ENCODE measurements at places on chromosomes 6 and 20.

- no peak for DNase-seq
These were observed 49.3 kb downstream of the CD83 start for GRCh38 chr6:14166839-14167238.

DNA sequence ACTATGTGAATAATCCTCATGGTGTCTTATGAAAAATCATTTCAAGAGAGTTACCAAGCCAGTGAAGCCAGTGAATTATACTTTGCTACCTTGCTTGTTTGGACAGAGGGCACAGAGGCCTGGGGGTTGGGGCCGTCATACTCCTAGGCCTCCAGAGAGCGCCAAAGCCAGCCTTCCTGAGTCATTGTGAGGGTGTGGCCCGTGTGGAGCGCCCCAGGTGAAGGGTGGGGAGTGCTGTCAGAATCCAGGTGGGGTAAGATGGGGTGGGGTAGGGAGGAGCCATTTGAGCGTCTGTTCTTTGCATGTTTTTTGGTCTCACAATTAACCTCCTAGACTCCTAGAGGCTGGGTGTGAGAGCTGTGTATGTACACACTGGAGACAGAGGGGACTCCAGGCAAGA lies 71.1 kb downstream of the PERP start:
- no peak for DNase-seq

DNA sequence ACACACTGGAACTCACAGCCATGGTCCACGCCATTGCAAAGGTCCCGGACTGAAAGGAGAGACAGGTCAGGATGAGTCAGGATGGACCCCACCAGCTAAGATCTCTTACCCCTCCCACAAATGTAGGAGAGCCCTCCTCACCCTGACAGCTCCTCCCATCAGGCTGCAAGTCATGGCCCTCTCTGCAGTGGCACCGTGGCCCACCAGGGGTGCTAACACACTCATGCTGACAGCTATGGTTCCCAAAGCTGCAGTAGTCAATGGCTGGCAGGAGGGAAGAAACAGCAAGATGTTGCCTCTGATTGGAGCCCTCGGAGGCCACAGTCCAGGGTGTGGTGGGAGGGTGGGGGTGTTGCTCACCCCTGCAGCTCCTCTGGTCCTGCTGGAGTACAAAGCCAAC lies 5.7 kb upstream of the RBPJL start:
- DNase-seq = peak; percentile 14

DNA sequence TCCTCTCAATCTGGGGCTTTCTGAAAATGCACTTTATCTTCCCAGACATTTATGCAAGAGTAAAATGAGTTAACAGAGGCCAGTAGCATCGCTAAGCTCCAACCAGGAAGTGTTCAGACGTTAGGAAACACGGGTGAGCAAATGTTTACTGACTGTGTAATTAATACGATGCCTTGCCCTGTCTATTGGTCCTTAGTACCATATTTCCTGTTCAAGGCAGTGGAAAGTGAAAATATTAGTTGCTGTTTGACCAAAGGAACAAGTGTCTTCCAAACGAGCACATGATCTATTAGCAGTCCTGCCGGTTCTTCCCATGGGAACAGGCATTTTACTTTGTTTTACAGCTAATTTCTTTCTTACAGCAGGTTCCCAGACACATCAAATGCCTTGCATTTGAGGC lies 311.1 kb upstream of the JAG1 start:
- no peak for DNase-seq

- no peak for DNase-seq
These were observed 30.1 kb downstream of the TMEM74B start for GRCh38 chr20:1154691-1155090.

DNA sequence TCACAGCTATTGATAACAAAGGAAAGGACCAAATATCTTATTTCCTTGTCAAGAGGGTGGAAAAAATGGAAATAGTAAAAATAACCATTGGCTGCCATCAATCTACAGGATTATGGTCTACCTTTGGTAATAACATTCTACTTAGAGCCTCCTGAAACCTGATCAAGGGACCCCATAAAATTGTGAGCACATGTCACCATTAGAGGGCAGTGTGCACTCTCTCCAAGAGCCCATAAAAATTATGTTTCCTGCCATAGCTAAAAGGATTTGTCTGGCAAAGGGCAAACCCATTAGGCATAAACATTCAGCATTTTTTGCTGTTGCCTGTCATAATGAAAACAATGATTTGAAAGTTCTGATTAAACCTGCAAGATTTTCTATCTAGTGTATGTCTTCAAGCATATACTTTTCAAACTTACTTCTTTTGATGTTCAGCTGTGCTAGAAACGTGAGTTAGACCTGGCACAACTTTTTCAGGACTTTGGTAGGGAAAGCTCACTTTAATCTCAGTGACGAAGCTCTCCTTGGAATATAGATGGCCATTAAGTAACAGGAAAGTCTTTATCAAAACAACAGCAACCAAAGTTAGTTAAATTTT lies 120.7 kb upstream of the ZFP64 start:
- DNase-seq = peak; percentile 29

DNA sequence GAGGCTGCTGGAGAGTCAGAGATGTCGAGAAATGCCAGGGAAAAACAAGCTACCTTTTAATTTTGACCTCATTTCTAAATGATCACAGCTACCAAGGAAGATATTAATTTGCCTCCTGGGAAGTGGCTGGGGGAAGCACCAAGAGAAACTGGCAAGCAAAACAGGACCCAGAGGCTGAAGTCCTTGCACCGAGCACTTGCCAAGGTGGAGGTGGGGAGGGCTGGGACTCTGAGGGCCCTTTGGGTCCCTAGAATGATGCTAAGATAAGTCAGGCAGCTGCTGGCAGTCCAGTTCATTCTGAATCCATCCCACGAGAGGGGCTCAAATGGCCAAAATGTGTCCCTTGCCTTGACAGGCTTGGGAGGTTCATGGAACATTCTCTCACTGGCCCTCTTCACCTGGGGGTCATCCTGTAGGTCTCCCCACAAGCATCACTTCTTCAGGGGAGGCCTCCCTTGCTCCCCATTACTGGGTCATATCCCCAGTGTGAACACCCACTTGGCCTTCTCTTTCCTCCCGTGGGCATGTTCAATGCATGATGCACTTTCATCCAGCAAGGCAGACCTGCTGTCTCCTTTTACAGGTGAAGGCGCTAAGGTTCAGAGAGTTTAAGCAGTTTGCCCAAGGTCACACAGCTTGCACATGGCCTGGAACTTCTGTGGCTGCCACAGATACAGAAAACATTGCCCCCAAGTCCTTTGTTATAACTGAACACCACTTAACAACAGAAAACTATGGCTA lies 39.1 kb upstream of the BLCAP start:
- no peak for DNase-seq

DNA sequence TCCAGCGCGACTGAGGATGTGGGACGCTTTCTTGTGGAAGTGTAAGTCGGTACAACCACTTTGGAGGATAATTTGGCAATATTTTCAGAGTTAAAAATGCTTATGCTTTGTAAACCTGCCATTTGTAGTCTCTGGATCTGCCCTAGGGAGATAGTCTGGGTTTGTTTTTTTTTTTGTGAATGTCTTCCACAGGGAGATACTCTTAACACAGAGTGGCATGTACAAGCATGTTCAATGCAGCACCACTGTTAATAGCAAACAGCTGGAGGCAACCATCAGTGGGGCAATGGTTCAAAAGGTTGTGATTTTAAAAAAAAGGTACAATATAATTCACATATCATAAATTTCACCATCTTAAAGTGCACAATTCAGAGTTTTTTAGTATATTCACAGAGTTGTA lies 22.4 kb downstream of the SLC9A8 start:
- no peak for DNase-seq

- DNase-seq = no peak
These were observed 123.0 kb downstream of the UTRN start for GRCh38 chr6:144408161-144408560.

- no peak for DNase-seq
These were observed 69.3 kb downstream of the CLIC5 start for GRCh38 chr6:45946352-45946751.

- no peak for DNase-seq
These were observed 207.5 kb downstream of the CLIC5 start for GRCh38 chr6:45808042-45808645.

GRCh38 chr20:32796383-32796948 lies 23.3 kb upstream of the MAPRE1 start:
- DNase-seq = no peak

- no peak for DNase-seq
These were observed 195.2 kb upstream of the PROKR2 start for GRCh38 chr20:5511930-5512329.

DNA sequence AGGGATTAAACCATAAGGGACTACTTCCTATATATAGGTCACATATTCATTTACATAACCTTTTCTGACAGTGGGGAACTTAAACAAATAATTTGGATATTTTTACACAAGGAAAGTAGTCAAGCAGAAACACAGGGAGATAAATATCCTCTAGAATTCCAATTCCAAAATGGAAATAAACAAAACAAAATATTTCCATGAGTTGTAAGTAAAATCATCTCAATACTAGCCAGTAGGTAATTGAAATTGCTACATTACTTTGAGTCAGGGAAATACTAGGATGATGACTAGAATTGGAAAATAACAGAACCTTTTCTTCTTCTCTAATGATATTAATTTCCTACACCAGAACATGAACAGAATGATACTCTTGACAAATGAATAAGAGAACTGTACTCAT lies 1308.1 kb upstream of the GJE1 start:
- DNase-seq = no peak

DNA sequence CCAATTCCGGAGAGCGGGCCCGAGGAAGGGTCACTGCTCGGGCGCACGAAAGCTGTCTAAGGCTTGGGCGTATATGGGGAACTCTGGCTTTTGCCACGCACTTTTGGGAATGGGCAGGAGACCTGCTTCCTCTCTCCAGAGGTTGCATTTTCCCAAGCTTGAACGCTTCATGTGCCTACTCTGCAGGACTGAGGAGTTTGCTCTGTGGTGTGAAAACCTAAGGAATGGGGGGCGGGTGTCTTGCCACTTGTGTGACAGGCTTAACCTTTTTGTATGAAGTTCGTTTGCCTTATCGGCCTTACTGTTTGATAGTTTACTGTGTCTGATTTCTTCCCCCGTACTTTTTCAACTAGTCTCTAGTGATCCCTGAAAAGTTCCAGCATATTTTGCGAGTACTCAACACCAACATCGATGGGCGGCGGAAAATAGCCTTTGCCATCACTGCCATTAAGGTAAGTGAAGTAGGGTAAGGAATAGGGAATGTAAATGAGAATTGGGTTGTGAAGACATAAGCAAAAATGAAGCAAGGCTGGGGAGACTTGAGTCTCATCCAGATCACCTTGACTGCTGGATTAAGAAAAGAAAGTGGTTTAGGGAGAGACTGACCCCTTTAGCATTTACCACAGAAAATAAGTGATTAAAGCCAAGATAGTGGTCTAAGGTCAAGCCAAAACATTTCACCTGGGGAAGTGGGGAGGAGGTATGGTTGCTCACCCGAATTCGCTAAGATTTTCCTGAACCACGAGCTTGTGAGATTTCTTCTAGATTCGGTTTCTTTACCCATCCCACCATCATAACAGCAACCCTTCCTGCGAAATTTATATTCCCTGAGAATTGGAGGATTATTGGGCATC lies 627 bp downstream of the RPS18 start:
- DNase-seq = peak; percentile 28

DNA sequence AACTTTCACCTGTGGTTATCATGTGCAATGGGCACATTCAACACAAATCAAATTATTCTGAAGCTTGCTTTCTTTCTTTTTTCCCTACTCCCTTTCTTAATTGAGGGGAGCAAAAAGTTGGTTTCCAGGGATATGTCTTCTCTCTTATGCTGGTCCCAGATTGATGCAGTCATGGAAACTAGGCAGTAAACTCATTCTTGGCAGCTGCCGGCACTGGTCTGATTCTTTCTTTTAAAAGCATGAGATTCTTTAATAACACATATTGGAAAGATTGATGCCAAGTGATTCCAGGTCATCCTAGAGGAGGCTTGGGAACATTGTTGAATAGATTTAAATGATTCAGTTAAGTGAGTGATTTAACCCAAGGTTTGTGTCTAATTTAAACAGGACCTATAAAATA lies 29.0 kb downstream of the PTPRA start:
- DNase-seq = no peak

DNA sequence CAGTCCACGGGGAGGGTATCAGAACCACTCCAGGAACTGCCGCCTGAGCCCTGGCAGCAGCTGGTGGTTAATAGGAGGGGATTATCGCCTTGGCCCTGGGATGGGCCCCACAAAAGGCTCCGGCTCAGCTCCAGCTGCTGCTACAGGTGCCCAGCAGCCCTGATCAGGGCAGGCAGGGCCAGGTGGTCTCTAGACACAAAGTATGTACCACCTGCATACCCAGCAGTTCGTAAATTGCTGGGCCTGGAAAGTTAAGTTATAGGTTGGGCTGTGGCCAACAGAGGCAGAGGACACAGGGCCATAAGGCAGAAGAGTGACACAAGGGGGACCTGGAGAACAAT lies 35.1 kb downstream of the RRBP1 start:
- no peak for DNase-seq

DNA sequence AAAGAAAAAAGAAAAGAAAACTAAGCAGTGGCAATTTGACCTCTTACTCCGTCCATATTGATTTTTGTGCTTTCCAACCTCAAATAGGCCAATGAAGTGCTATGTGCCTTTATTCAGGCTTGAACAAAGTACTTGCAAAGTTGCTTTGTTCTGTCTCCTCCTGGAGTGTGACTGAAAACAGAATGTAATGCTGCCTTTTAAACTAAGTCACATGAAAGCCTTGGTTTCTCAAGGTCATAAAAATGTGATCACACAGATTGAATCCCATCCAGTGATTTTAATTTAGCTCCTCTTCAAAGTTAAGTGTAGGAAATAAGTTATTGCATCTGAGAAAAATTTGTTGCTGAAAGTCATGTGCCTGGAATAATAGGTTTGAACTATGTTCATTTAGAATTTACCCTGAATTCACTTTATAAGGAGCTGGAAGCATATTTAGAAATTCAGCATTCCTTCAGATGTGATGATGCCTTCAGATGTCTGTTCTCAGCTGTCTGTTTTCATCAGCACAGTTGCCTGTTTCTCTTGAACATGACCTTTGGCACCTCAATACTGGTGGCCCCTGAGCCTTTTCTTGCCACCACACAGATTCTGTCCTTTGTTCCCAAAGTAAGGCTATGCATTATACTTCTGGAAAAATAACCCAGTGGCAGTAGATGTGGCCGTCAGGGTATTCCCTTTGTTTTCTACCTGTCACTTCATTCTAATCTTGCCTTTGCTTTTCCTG lies 48.8 kb downstream of the KIZ start:
- DNase-seq = no peak

DNA sequence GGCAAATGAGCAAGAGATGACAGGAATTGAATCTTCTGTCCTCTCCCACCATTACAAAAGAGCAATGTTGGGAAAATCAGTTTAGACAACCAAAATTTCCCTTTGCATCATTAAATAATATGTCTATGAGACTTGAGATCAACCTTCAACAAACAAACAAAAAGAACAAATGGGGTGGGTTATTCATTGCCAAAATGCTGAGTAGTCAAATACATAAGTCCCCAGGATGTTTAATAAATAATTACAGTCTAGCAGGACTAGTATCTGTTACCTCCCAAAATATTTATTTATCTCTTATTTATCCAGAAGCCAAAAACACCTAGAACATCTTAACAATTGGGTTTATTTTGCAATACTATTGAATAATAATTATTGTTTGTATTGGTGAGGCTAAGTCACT lies 16.2 kb upstream of the IRAK1BP1 start:
- DNase-seq = no peak

All from CD4-positive, alpha-beta T cell treated with Interleukin-1 beta for 1 hour (primary cell).